ENCODE measurements at places on chromosomes 1 and 21.

- no peak for DNase-seq
These were observed 392.9 kb upstream of the RUNX1 start for GRCh38 chr21:35441868-35442582.

DNA sequence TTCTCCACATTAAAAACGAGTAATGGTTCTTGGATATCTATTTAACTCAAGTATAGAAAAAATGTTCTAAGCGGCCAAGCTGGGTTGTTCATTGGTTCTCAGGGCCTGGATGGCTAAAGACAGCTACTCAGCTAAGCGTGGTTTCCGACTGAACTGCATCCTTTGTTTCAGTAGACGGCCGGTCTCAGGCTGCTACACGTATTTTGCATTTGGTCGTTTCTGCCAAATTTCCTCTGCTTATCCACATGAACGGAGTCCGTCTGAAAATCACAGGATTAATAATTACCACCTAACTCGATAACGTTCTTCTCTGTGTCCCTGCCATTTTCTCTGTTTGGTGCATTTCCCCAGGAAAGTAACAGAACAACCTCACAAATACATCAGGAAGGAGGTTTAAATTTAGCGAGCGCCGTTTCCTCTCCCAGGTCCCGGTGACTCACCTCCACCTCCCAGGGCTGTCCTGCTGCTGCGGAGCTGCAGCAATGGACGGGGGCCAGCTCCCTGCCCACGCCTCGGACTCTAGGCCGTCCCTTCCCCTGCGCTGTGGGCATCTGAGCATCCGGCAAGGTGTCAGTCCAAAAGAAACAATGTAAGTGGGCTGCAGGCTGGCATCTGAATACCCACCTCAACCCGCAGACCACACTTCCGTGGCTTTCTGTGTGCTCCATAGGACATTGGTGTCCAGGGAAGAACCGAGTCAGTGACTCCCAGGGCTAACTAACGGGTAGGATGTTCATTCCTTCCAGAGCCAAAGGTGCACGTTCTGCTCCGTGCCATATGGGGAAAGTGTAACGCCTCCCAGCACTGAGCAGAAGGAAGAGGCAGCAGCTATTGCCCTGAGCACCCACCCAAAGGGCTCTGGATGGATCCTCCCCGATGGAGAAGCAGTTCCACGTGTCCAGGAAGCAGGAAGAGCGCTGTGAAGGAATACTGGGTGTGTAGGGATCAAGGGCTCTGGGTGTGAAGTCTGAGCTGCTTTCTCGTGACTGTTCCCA lies 4.1 kb upstream of the GABRD start:
- DNase-seq, result no peak

GRCh38 chr21:37606549-37606948 lies 240.0 kb downstream of the DYRK1A start:
- DNase-seq, result no peak

DNA sequence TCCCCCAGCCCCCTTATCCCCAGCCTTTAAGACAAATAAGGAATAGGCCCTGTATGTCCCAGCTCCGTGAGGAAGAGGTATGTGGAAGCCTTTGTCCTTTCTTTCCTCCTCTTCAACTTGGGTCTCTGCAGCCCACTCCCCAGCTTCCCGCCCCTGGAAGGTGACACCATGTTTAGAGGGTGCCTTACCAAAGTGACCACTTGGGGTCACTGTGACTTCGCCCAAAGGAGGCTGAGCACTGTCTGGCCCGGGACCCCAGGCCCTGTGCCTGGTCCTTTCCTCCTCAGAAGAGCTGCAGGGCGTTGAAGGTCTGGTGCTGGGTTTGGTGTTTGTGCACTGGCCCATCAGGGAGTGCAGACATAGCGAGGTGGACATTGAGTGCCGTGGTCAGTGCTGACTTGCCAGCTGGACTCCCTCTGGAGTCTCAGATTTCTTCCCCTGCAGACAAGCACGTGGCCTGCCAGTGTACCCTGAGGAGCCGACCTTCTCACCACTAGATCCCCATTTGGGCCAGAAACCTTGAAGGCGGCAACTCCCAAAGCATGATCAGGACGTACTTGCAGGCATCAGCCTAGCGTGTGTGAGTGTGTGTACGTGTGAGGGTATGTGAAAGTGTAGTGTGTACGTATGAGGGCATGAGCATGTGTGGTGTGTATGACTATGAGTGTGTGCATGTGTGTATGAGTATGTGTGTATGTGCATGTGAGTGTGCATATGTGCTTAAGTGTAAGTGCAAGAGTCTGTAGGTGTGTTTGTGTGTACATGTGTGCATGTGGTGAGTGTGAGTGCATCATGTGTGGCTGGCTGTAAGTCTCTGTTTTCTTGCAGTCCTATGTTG lies 181.4 kb upstream of the KIAA0040 start:
- DNase-seq, result peak; percentile 13

DNA sequence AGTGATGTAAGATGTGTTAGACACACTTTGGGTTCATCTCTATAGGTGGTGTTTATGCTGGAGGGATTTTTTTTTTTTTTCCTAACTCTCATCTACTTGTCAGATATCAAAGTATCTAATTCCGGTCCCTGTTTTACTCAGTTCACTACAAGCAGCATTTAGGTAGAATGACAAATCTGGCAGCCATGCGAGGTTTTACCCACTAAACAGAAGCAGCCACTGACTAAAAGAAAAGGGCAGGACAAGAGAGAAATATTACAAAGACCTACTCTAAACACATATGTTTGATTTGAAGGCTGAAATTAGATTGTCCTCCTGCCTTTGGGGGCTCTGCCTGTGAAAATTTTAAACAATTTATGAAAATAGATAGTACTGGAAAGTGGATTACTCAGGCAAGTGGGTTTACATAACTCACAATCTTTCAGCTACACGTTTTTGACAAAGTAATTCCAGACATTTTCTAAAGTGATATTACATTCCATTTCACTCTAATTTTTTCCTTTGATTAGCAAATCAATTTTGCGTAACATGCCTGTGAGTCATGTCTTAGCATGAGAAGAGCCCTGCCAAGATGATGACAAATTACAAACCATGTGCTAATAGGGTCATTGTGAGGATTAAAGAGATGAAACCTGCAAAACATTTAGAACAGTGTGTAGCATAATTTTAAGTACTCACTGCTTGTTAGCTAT lies 172.6 kb downstream of the PLA2G4A start:
- DNase-seq, result no peak

GRCh38 chr1:78958711-78959110 lies 47.8 kb downstream of the ADGRL4 start:
- no peak for DNase-seq

- no peak for DNase-seq
These were observed 82.6 kb downstream of the NENF start for GRCh38 chr1:212515329-212515760.
